ENCODE measurements at places on chromosomes 4 and X.

GRCh38 chr4:185504098-185505047, 30.9 kb downstream of the PDLIM3 start:
- DNase-seq: no peak

- peak; percentile 1 for DNase-seq
Observed at GRCh38 chr4:15961781-15962510, 1.0 kb downstream of the FGFBP2 start.

DNA sequence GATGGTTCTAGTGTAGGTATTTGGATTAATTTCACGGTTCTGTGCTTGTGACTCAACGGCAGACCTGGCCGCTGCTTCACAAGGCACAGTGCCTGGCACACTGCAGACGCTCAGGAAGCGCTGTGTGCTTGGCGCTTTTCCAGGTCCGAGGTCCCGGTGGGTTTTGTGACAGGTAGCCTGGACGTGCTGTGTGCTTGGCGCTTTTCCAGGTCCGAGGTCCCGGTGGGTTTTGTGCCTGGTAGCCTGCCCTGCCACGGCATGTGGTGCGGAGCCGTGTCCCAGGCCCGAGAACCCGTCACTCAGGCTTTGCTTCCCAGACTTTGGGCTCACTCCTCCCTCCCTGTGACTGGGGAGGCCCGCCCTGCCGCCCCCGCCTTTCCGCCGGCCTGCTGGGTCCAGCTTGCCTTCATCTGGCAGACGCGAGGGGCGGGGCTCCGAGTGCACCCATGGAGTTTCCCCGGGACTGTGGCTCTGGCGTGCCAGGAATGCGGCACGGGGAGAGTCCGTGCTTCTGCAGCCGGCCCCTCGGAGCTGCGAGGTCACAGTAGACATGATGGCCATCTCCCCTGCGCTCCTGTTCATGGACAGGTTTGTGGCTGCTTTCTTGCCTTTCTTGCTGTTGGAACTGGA, 44.2 kb downstream of the TBC1D14 start:
- DNase-seq: no peak

- no peak for DNase-seq
Observed at GRCh38 chr4:147847751-147848590, 116.1 kb downstream of the ARHGAP10 start.

DNA sequence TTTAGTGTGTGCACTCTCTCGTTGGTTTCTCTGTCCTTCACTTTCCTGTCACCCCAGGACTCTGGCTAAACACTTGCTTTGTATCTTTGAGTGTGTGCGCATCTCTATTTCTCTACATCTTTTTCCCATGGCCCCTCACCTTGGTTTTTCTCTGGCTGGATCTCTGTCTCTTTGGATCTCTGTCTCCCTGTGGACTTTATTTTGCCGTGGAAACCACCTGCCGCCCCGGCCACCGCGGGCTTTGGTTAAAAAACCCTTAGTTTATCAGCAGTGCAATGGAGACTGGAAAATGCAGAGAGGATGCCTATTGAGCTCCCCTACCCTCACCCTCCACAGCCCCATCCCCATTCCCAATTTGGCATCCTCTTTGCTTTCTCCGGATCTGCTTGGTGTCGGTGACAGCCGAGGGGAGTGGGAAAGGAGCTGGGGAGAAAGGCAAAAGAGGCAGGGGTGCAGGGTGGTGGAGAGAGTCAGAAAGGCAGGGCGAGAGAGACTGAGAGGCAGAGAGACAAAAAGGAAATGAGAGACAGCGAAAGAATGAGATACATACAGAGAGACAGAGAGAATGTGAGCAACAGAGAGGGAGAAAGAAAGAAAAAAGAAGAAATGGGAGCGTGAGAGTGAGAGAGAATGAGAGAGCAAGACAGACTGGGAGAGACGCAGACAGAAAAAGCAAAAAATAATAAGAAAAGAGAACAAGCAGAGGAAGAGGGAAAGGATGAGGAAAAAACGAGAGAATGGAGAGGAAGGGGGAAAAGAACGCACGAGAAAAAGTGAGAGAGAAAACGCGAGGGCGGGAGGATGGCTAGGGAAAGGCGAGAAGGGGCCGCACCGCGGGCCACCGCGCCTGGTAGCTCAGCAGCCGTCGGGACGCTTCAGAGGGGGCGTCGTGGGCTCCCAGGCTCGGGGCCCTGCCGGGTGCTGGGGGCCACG, 688 bp downstream of the GPR101 start:
- DNase-seq: no peak

DNA sequence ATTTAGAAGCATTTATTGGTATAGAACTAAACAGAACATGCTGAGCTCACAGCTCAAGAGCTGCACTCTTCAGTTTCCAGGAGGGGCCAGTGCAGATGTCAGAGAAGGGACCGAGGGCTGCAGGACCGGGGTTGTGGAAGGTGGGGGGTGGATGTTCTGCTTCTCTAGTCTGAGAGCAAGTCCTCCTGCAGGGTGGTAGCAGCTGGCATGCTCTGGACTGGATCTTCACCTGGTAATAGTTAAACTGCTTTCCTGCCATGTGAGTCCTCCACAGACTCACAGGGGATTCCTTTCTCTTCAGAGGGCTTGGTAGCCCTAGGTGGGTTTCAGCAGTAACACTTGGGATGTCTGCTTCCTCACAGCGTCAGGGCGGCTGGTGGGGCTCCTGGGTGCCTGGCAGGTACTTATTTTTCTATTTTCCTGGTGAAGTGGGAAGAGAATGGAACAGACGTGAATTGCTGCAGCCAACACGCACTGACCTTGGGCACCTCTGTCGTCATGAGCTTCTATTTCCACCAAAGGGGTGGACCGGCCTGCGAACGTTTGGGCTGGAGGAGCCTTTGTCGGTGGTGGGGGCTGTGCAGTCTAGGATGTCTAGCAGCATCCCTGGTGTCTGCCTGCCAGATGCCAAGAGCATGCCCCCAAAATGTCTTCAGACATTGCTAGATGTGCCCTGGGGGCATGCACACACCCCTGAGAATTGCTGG, 2.5 kb downstream of the MAEA start:
- DNase-seq: no peak

DNA sequence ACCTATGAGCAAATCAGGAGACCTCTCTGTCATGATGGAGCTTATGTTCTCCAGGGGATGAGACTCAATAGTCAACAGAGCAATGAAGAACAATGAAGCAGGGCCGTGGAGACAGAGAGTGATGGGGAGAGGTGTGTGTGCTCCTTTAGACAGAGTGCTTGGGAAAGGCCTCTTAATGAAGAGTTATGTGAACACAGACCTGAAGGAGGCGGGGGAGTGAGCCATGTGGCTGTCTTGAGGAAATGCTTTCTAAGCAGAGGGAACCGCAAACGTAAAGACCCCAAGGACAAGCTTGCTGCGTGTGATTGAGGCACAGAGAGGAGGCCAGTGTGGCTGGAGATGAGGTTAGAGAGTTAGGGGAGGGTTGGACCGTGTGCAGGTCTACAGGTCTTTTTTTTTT, 53.1 kb downstream of the CHRNA9 start:
- no peak for DNase-seq

GRCh38 chrX:134801267-134801666, 143.0 kb upstream of the PLAC1 start:
- DNase-seq: no peak

DNA sequence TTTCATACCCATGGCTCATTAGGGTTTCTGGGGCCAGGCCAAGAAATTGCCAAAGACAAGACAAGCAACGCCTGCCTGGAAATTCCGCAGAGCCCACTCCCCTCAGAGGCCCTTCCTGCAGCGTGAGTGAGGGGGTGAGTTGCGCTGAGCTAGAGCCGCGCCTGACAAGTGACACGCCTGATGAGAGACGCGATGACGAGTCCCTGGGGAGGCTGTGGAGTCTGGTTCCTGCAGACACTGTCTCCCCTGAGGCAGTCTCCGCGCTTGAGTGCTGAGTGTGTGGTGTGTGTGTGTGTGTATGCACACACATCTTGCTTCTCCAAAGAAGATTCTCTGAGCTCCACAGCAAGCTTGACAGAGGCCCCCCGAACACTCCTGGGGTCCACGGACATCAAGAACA, 269.8 kb downstream of the BCOR start:
- DNase-seq: no peak

- no peak for DNase-seq
Observed at GRCh38 chr4:513327-513726, 14.3 kb downstream of the PIGG start.

DNA sequence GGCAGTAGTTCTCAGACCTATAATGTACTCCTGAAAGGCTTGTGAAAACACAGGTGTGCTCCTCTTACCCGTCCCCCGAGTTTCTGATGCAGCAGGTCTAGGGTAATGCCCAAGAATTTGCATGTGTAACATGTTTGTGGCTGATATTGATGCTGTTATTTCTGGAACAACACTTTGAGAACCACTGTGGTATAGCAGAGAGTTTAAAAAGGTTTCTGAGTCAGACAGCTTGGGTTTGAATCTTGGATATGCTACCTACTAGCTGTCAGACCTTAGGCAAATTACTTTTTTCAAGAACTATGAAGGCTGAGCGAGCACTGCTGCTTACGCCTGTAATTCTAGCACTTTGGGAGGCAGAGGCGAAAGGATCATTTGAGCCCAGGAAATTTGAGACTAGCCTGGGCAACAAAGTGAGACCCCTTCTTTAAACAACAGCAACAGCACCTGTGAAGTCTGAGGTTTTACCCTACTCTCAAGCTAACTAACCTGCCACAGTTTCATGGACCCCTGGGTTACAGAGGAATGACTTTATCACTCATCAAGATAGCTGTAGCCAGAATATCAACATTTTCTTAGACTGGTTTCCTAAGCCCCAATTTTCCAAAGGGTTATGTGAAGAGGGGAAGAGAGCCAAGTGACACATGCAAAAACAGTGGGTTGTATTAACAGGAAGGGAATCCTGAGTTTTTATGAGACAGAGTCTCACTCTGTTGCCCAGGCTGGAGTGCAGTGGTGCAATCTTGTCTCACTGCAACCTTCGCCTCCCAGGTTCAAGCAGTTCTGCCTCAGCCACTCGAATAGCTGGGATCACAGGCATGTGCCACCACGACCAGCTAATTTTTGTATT, 5.1 kb downstream of the AFF1 start:
- no peak for DNase-seq

DNA sequence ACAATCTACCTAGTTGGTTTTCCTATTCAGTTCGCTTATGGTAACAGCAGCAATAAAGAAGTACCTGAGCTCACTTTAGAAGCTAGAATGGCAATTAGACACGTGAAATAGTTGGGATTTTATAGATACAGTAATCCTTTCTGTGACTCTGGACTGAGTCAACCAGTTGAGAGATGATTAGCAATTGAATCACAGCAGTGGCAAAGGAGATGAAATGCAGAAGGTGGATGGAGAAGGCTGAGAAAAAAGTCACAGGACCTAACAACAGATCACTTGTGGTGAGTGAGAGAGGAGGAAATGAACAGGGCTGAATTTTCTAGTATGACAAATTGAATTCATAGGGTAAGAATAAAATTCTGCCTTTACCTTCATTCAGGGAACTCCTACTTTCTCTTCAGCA, 197.1 kb upstream of the MAGEB18 start:
- no peak for DNase-seq

DNA sequence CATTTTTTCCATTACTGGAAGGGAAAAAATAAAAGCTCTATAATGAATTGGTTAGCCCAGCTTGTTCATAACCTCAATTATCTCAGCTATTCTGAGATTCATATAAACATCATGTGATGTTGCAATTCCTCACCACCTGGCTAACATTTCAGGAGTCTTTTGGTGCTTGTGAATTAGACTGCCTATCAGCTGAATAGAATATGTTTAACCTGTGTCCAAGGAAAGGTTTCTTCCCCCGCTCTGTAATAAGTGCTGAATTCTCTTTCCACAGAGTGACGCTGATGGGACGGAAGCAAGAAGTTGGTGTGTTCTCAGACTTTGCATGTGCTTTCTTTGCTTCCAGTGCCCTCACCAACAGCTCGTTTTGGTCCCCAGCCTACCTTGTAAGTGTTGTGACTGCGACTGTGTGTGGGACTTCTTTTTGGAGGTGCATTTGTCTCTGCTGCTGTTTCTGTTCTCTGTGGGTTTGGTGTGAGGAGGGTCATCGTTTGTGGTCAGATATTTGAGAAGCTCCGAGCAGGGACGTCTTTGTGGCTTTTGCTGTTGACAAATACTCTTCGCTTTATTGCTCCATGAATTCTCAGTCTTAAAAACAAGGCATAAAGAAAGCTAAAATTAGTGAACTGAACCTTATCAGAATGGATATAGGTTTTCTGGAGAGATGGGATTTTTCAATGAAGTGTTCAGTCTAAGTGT, 61.7 kb downstream of the PPARGC1A start:
- DNase-seq: no peak

GRCh38 chr4:2868877-2869487, 25.3 kb downstream of the ADD1 start:
- DNase-seq: no peak

- DNase-seq: no peak
Observed at GRCh38 chr4:120053911-120054310, 12.7 kb downstream of the MAD2L1 start.

DNA sequence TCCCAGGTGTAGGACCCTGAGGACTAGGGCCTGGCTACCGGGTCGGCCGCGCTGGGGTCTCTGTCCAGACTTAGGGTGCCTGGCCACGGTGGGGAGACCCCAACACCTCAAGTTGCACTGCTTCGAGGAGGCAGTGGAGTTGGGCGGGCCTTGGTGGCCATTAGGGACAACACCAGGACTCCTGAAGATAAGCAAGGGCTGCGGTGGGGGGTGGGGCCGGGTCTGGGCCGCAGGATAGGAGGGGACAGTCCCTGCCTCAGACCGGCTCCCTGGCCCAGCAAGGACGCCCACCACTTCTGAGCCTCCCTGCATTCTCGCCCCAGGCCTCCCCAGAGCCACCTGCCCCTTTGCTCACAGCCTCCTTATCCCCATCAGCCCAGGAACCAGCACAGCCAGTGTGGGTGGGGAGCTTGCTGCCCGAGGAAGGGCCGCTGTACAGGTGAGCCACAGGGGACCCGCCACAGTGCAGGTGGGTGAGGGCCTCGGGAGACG, 5.5 kb upstream of the MXD4 start:
- no peak for DNase-seq

DNA sequence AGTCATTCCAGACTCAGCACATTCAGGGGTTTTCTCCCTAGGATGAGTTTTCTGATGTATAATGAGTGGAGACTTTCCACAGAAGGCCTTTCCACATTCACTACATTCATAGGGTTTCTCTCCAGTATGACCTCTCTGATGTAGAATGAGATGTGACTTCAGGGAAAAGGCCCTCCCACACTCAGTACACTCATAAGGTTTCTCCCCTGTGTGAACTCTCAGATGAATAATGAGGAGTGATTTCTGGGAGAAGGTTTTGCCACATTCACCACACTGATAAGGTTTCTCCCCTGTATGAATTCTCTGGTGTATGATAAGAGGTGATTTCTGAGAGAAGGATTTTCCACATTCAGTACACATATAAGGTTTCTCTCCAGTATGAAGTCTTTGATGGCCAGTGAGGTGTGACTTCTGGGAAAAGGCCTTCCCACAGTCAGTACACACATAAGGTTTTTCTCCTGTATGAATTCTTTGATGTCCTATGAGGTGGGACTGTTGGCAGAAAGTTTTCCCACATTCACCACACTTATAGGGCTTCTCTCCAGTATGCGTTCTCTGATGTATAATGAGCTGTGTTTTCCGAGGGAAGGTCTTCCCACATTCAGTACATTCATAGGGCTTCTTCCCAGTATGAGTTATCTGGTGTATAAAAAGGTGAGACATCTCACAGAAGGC, 12.7 kb downstream of the ZNF630 start:
- no peak for DNase-seq

Data from activated naive CD4-positive, alpha-beta T cell (primary cell).